ENCODE measurements at places on chromosomes 7 and 10.

DNA sequence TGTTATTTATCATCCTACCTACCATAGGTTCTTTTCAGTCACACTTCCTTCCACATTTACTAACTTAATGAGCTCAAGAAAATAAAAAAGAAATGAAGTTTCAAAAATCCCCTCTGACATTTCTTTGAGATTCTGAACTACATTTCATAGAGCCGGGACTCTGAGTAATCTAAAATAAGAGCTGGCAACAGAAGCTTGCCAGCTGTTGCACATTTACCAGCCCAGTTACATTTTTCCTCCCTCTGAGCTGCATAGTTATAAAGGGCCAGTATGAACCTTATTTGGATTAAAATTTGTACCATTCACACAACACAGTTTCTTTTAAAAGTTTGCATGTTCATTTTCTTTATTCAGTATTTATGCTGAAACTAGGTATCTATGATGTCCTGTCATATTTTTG lies 119.5 kb upstream of the CAV2 start:
- H3K27ac ChIP-seq, result no peak overlapping the region
- no peak overlapping the region for H3K4me3 ChIP-seq
- no peak for DNase-seq
- H3K36me3 ChIP-seq, result no peaks in the 10 kb centered on the region
- no peaks in the 10 kb centered on the region for H3K4me1 ChIP-seq

- DNase-seq, result no peak
- H3K4me3 ChIP-seq, result no peak overlapping the region
- no peak overlapping the region for H3K27ac ChIP-seq
- H3K27me3 ChIP-seq, result no peaks in the 10 kb centered on the region
- H3K36me3 ChIP-seq, result no peaks in the 10 kb centered on the region
Measured at GRCh38 chr7:66869660-66870450, 51.2 kb upstream of the TMEM248 start.

GRCh38 chr7:84040355-84040754 lies 154.2 kb downstream of the SEMA3A start:
- no peak for DNase-seq
- no peak overlapping the region for H3K27ac ChIP-seq
- H3K36me3 ChIP-seq, result no peaks in the 10 kb centered on the region
- peaks cover 9% of the 10 kb centered on the region for H3K4me1 ChIP-seq
- no peak overlapping the region for H3K4me3 ChIP-seq

- no peaks in the 10 kb centered on the region for H3K36me3 ChIP-seq
- H3K27me3 ChIP-seq, result no peaks in the 10 kb centered on the region
- DNase-seq, result no peak
- H3K27ac ChIP-seq, result no peak overlapping the region
- H3K4me3 ChIP-seq, result no peak overlapping the region
Measured at GRCh38 chr10:131492211-131492857, 180.8 kb upstream of the TCERG1L start.

GRCh38 chr10:103695584-103696005 lies 159.8 kb downstream of the SH3PXD2A start:
- no peaks in the 10 kb centered on the region for H3K27me3 ChIP-seq
- peaks cover 52% of the 10 kb centered on the region for H3K4me1 ChIP-seq
- no peak overlapping the region for H3K4me3 ChIP-seq
- DNase-seq, result no peak

DNA sequence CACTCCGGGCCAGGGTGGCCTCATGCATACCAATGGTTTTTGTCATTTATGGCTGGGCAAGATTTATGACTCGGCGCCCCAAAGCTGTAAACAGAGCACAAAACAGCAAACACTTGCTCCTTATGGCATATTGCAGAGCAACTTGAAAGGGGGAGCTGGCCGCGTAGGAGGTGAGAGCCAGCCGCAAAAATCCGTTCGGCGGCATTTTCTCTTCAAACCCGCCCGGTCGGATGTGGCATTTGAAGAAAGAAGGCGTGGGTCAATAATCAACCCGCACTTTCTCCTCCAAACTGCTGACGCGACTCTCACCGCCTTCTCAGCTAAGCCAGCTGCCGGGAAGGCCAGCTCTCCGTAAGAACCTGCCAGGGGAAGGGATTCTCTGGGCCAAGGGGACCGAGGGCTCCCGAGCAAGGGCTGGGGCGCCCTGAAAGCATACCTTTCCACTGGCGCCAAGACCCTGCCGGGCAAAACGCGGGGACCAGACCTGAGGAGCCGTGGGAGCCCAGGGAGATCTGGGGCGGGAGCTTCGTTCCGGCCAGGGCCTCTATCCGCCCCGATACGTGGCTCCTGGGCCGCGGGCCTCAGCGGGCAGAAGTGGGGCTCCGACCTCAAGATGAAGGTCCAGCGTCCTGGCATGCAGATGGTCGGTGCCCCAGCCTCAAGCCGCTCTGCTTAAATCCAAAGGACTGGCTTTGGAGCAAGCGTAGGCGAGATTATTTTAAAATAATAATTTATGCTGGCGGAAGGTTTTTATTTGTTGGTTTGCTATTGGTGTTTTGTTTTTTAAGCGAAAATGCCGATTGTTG lies 12.9 kb upstream of the HOXA2 start:
- H3K4me3 ChIP-seq, result peak overlapping the region; percentile 60
- H3K36me3 ChIP-seq, result no peaks in the 10 kb centered on the region
- DNase-seq, result peak; percentile 96
- peaks cover 10% of the 10 kb centered on the region for H3K27me3 ChIP-seq
- peak overlapping the region; percentile 87 for H3K27ac ChIP-seq

DNA sequence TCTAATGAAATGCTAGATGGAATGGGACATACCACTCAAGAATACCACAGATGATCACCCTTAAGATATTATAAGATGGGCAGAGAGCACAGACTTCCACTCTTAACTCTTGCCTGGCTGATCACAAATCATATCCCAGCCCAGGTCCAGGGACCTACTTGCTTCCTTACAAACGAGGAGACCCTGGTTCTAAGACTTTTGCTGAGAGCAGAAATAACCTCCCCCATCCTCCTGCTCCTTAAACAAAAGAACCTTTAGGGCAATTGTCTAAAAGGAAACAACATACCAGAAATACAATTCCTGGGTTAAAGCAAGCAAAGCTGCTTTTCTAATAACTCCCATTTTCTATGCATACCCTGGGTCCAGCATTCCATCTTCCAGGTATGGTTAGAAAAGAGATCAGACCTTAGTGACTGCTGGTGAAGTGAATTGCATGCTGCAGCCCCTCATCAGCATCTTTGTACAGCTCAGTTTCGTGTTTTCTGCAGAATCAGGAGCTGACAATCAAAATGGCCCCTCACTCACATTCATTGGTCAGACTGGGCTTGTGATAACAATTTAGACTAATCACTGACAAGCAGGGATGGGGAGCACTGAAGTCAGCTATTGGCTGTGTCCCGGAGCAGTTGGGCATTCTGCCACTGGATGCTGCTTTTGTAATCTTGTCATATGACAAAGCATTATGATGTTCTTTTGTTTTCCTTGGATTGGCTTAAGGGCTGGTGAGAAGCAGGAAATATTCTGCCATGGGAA lies 14.6 kb downstream of the IFIT3 start:
- H3K27ac ChIP-seq, result no peak overlapping the region
- H3K4me1 ChIP-seq, result peaks cover 5% of the 10 kb centered on the region
- H3K4me3 ChIP-seq, result no peak overlapping the region
- H3K36me3 ChIP-seq, result no peaks in the 10 kb centered on the region
- no peak for DNase-seq

- peaks cover 10% of the 10 kb centered on the region for H3K4me1 ChIP-seq
- DNase-seq, result no peak
- no peak overlapping the region for H3K27ac ChIP-seq
- H3K36me3 ChIP-seq, result no peaks in the 10 kb centered on the region
Measured at GRCh38 chr7:51126813-51127617, 189.6 kb downstream of the COBL start.

DNA sequence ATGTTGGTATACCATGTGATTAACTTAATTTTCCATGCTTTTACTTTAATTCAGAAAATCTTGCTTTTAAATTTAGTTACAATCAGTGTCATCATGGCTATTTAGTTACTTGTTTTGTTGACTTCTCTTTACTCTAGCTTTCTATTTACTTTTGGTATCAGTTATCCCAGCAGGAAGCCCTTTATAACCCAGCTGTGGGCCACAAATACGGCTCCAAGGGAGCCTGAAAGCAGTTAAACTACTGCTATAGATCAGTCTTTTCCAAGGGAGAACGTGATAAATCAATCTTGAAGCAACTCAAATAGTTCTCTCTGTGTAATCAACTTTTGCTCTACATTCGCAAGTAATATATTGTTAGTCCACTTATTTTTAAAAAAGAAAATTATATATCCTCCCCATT lies 287.4 kb downstream of the CACNA2D1 start:
- no peak overlapping the region for H3K27ac ChIP-seq
- H3K4me1 ChIP-seq, result no peaks in the 10 kb centered on the region
- DNase-seq, result no peak
- no peak overlapping the region for H3K4me3 ChIP-seq
- H3K27me3 ChIP-seq, result no peaks in the 10 kb centered on the region
- no peaks in the 10 kb centered on the region for H3K36me3 ChIP-seq

All from HCT116 (cell line).